ENCODE measurements at places on chromosomes 7 and 10.

GRCh38 chr10:109474261-109474660, 449.1 kb downstream of the XPNPEP1 start:
- DNase-seq = no peak

DNA sequence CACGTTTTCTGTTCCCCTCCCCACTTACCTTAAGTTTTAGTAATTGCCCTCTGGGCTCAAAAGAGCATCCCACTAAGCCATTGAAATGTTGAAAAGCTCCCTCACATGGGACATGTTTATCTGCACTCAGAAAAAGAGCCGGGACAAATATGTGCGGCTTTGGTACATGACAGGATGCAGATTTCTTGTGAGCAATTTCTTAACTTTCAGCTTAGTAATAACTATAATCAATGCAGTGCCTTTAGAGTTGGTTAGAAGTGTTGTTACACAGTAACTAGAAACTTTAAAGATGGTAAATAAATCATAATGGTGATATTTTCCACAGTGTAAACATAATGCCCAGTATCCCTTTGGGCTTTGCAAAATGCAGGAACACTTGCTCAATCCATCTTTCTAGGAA, 89.2 kb downstream of the ZNF365 start:
- no peak for DNase-seq

GRCh38 chr7:19060761-19061259, 56.6 kb downstream of the TWIST1 start:
- no peak for DNase-seq

DNA sequence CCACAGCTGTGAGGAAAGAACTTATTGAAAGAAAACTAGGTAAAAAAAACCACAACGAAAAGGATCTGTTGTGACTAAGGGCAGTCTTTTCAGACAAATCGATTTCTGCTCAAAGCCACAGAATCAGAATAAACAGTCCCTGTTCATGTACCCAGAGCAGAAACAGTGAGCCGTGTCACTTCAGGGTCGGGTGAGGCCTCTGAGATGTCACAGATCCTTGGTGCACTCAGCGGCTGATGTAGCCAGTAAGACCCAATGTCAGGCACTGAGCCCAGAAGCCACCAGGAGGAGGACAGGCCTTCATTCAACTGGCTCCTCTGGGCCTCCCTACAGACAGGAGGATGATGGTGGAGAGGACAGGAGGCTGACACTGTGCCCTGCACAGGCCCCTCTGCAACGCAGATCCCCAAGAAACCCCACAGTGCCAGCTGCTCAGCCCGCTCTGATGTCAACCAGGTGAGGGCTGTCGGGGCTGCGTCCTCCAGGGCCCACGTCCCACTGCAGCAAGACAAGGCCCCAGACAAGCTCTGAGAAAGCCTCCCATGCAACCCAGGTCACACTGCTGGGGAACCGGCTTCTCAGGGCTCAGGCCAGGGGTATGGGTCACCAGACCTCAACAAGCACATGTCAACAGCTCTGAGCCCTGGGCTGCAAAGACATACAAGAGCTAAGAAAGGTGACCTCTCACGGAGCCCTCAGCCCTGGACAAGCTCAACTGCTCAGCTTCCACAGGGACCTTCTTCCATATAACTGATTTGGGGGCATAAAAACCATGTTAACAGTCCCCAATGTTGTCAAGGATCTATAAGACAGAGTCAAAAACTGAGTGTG, 190.6 kb downstream of the PARD3 start:
- no peak for DNase-seq

DNA sequence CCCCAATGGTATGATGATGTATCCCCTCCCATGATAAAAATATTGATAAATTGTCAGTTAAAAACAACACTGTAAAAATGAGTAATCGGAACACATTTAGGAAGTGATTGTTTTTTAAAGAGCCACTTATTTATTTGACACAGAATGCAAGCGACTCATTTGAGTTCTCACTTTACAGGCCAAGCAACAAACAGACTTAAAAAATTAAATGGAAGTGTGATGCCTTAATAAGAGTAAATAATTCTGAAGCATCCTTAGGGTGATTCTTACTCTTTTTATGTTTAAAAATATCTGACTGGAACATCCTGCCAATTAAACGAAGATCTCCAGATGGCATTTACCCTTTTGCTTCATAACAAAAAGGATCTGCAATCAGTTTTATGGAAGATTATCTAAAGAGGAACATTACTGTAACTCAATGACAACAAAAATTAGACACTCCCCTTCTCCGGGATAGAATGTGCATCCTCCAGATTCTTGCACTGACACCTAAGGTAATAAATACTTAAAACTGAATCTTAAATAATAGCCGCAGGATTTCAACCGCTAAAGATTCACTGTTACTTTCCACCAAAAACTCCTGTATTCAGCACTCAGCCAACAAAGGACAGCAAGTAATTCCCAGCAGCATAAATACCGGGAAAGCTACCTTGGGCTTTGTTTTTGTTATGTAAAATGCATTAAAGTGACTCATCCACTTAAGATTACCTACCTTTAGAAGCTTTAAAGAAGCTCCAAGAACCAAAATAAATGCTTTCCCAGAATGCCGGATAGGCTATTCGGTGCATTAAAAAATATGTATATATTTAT, 1.7 kb downstream of the CACNA2D1 start:
- peak; percentile 19 for DNase-seq

DNA sequence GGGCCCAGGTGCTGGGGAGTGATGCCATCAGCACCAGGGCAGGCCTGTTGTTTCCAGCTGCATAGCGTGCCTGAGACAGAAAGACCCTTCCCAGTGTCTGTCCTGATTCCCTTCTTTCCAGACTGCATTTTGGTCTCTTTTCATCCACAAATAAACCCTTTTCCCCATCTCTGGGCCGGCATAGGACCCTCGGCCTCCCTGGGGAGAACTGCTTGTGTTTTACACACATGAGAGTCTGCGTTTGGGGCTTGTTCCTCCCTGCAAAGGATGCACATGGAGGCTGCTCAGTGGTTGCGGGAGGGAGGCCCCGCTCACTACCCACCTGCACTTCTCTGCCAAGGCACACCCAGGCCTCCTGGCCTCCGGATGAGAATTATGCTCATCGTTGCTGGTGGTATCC, 5.8 kb upstream of the MMP21 start:
- no peak for DNase-seq

- no peak for DNase-seq
These were observed 258.6 kb upstream of the NFE2L3 start for GRCh38 chr7:25893436-25893835.

DNA sequence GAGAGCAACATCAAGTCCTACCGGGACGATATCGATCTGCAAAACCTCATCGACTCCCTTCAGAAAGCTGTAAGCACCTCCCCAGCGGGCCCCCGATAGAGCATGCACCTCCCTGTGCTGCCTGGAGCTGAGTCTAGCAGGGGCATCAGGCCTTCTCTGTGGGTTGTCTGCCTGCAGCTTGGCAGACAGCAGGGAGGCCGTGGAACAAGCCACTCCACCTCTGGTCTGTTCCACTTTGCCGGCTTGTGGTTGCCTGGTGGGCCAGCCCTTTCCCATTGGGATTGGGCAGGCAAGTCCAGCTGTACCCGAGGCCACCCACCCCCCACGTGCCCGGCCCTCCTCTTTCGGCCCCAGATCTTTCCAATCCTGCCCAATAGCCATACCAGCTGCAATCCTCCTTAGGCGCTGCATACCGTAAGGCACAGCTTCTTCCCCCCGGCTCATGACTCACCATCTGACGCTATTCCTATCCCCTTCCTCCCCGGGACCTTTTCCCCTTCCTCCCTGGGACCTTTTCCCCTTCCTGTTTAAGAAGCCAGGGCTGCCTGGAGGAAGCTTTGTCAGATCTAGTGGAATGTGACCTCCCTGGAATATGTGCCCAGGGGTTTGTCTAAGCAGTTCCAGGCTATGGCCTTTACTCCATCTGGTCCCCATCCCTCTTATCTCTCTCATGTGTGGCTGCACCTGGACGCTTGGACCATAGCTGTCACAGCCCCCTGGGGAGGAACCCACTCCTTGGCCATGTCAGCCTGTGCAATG, 28.1 kb upstream of the SH2D4B start:
- DNase-seq = no peak

DNA sequence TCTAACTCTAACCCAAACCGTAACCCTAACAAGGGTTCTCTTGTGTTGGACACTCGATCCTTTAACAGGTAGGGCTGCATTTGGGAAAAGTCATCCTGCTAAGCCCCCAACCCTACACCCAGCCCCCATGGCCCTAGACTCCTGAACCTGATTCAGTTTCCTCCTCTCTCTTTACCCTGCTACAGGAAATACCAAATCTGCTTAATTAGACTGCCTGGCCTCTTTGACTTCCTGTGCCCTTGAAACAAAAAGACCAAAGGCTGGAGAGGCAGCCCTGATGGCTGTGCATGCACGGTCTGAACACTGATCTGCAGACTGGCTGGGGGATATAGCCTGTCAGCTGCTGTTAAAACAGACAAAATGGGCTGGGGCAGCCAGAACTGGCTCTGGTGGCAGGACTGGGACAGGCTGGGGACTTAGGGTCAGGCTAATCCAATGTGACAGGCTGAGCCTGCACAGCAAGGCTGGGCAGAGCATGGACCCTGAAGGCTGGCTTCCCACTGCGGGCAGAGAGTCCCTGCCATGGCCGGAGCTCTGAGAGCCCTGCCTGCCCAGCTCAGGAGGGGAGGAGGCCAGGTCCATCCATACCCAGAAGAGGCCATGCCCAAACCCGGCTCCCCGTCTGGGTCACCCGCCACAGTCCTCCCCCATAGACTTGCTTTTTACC, 51.0 kb upstream of the MSMB start:
- no peak for DNase-seq

DNA sequence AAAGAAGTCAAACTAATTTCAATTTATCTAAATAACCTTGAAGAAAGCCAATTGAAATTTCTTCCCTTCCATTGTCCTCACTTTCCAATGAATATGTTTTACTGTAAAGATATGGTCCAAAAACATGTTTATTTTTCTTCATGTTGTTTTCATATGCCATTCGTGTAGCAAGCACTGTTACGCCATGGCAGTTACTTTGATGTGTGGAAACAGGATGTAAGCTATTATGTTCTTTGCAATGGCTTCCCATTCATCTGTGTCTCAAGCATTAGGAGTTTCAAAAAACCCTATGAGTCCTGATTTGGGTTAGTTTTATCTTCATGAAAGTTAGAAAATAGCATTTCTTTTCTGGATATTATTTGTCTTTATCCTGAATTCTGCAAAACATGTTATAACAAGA, 31.0 kb downstream of the GPR141 start:
- DNase-seq = no peak

- DNase-seq = no peak
These were observed 28.2 kb upstream of the PAX2 start for GRCh38 chr10:100717166-100717565.

DNA sequence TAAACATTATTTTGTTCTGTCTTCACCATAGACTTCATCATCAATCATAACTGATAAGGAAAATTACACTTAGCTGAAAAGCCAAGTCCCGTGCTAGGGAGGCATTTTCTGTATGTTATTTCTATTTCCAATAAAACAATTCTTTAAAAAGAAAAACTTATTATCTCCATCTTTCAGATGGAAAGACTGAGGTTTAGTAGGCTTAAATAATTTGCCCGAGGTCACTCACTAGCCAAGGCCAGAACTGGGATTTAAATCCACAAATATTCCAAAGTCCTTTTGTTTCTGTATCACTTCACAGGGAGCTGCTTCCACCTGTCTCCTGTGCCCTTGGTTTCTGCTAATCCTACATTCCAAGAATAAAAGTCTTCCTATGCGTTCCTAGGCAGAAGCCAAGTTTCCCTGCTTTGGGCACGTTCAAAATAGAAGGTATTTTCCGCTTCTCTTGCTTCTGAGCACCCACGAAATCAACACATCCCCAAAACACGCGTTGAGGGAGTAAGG, 732 bp downstream of the CPVL start:
- no peak for DNase-seq

- DNase-seq = no peak
These were observed 872.6 kb upstream of the SORCS1 start for GRCh38 chr10:108037061-108037460.

GRCh38 chr10:16063350-16063749, 203.0 kb upstream of the MINDY3 start:
- no peak for DNase-seq

GRCh38 chr10:112304267-112304859, 21.2 kb downstream of the TECTB start:
- no peak for DNase-seq

DNA sequence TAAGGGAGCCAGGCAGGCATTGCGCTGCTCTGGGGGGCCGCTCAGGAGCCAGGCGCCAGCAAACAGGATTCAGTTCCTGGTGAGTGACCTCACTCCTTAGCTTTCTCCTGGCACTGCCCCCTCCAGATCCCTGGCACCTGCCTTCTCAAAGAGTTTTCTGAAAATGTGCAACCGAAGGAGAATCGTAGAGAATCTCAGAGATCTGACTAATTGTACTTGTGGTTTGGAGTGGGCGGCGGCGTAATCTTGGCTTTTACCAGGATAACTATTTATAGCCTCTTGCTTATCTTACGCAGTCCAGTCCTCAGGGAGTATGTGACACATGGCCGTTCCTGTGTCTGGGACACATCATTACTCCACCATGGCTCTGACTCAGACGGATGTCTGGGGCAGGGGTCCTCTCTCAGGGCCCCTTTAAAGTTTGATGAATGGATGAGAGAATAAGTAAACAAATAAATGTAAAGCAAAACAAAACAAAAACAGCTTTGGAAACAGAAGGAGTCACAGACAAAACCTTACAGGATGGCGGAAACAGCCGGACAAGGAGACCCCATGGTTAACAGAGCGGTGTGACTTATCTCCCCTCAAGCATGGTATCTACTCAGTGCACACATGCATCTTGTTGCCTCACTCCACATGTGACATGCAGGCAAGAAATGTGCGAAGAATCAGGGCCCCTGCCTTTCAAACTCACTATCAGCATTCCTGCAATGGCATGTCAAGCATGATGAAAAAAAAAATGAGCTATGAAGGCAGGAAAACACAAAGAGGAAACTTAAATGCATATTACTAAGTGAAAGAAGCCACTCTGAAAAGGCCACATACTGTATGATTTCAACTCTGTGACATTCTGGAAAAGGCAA, 99.7 kb downstream of the TNS3 start:
- peak; percentile 85 for DNase-seq

GRCh38 chr10:26799342-26799741, 61.4 kb downstream of the ABI1 start:
- peak; percentile 80 for DNase-seq

DNA sequence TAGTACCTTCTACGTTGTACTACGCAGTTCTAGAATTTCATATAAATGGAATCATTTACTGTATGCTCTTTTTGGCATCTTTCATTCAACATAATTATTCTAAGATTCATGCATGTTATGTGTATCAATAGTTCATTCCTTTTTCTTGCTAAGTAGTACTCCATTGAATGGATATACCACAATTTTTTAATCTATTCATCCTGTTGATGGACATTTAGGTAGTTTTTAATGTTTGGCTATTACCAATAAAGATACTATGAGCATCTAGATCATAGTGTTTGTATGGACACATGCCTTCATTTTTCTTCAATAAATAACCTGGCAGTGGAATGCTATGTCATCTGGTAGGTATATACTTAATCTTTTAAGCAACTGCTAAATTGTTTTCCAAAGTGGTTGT, 83.0 kb upstream of the ELN start:
- no peak for DNase-seq

- DNase-seq = no peak
These were observed 247.1 kb downstream of the LRMDA start for GRCh38 chr10:75678527-75678926.

All from hematopoietic multipotent progenitor cell (in vitro differentiated cells).